ENCODE measurements at places on chromosomes 12 and 14. TPM values are rescaled to one million over a fixed set of nuclear protein-coding genes. Genes with fewer than 3 reads are reported as not detected.

DNA sequence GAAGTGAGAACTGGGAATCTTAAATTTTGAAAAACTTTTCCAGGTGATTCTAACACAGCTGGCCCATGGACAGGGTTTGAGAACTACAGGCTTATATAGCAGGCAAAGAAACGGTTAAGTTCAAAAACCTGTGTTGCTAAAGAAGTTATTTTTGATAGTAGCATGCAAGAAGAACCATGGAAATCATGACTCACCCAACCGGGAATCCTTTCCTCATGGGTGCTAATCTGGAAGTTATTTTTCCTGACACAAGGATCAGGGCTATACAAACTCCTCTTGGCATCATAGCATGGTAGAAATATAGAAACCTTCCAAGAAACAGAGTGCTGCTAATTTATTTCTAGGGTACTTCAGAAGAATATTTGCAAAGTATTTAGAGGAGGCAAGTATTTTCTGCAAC is 588.7 kb downstream of the CCER1 start:
- DNase-seq = no peak

DNA sequence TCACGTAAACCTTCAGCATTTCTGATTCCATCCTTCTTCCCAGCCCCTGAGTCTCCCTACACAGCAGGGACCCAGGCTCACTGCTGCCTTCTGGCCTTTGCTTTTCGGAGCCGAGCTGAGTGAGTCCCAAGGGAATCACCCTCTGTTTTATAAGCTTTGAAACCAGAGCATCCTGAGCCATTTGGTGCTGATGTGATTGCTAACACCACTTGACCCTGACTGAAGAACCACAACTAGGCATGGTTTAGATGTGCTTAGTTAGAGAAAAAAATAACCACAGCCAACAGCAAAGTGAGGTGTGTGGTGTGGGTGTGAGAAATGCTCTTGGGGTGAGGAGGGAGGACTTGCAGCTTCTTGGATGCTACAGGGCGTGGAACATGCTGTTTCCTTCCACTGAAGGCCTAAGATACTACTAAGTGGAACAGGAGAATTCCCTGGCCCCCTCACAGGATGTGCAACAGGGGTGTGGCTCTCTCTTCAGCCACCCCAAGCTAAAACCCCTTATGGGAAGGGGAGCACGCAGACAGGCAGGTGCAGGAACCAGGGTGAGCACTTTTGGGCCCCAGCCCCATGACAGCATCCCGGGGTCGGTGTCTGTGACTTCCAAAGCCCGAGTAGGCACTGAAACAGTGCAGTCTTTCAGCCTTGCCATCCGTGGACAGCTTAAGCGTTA is at the start of gene TC2N:
TC2N (minus strand) TSS at position 221 of the 673 bp plus-strand sequence. CDS start 53,767 bp downstream, outside the sequence.
- no peak for DNase-seq

DNA sequence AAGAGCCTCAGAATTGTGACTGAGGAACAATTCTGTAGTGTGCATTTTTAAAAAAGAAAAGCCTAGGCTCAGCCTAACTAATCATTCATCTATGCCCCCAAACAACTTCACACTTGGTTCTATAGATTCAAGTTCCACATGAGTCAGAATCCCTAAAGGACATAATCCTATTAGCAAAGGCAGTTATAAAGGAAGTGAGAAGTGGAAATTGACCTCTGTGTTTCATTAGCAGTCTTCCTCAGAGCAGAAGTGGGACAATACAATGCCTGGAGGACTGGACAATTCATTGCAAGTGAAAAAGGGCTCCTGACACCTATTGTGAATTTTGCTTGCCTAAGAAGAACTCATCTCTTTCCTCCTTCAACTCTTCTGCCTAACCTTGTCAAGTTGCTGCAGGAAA is 222.3 kb downstream of the PTPRO start:
- DNase-seq = no peak

DNA sequence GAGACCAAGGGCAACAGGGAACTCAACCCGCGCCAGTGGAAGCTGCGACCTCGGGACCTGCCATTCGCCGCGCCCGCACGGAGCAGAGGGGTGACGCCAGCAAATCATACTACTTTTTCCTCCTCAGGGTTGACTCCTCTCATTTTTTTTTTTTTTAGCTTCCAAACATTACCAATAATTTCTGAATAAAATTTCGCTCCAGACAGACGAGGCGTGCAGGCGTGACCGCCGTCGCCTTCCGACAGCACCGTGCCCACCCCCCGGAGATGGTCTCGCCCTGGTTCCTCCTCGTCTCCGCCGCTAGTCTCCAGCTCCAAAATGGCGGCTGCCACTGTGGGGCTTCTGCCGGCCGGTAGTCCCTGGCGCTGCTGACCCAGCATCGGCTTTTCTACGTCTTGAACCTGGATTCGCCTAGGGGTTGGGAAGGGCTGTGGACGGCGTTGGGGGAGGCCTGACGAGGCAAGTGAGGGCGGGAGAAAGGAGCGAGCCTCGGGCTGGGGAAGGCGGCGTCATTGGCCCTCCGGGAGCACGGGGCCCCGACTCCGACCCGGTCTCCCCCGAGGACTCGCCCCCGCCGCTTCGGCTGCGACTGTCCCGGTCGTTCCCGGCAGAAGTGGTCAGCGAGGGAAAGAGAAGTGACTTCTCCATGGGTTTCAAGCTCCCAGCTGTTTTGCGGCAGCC is at the start of the genes CPSF2 and NDUFB1:
CPSF2 (plus strand) TSS at position 300 of the 681 bp plus-strand sequence. CDS start 9,016 bp downstream, outside the sequence.
NDUFB1 (minus strand) TSS at position 37 of the 681 bp plus-strand sequence. CDS start 4,069 bp downstream, outside the sequence.
- DNase-seq = peak; percentile 43

DNA sequence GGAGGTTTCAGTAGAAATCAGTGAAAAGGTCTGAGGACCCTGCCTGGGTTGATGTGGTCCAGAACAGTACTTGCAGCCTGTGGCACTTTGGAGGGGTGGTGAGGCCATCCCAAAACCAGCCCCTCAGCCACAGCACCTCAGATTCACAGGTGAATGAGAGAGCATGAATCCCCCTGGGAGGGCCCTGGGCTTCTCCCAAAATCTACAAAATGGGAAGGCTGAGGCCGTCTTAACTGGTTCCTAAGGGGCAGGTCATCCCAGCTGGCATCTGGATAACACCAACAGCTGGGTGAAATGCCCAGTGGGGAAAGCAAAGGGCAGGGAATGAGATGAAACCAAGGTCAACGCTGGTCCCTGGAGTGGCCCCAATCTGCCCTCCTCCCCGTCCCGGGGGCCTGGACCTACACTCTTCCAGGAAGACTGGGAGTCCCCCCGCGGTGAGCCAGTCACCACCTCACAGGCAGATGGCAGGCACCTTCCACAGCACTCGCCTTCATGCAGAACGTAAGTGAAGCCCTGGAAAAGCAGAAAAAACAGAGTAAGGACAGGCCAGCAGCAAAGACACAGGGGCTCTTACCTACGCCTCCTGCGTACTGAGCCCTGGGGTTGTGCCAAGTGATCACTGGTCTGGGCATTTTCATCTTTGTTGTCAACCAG is 26.3 kb upstream of the ANO2 start:
- no peak for DNase-seq

DNA sequence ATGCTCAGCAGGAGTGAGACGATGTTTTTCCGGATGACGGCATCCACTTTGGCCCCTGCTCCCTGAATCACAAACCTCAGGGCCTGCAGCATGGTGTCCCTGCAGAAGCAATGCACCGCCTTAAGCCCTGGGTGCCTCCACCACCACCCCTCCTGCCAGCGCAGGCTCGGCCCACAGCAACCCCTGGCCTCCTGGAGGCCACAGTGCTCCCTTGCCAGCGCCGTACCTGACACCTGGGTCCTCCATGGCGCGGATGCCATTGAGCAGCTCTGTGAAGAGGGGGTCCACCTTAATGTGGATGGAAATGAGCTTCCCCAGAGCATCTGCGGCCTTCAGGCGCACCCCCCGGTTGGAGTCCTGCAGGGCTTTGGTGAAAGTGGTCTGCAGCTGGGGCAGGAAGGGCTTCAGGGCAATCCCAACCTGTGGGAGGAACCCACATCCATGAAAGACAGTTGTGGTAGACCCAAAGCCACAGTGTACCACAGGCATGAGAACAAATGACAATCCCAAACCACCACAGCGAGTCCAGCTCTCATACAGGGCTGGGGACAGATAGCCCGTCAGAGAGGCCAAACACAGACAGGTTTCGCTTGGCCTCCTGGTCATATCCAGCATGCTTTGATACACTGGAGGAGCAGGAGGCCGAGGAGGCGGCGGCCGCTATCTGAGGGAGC is 17.9 kb upstream of the RAB35 start:
- no peak for DNase-seq

- no peak for DNase-seq
Measured at GRCh38 chr14:104304451-104305351, 166.3 kb downstream of the KIF26A start.

GRCh38 chr12:101441461-101442224 is 33.5 kb upstream of the SPIC start:
- no peak for DNase-seq

DNA sequence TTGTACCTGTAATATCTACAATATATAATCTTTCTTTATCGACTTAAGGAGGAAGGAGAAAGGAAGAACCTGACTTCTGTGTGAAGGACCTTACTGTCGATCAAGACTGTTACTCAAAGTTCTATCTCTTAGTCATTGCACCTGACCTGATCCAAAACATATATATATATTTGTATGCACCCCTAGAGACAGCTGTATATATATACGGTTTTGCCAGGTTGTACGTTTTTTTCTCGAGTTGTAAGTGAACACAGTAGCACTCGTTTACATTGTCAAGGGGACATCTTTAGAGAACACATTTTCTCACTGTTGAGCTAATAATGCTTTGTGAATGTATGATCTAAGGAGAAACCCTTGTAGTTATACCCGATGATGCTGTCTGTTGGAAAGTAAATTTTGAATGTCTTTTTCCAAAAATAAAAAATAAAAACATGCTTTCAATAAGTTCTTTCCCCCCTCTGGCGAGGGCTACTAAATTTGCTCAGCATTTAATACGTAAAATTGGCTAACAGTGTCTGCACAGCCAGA is 536 bp upstream of the SLC35E3 start:
- no peak for DNase-seq

DNA sequence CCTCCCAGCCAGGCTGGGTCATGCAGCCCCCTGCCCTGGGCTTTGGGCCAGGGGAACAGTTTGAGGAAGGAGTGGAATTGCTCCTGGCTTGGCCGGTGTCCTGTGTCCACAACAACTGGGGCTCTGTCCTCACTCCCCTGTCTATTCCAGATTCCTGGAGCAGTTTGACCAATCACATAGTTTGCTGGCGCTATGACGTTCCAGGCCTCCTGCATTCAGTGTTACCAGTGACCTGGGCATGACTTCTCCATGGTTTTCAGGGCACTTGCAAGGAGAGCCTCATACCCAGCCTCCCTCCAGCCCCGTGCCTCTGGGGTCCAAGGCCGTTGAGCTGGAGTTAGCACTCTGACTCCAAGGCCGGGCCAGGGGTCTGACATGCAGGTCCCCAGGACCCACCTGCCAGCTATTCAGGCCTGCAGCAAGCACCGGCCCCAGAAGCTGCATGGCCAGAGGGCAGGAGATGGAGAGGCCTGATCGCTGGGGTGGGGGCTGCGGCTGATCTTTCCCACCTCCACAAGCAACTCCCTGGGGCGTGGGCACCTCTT is 34.2 kb downstream of the ISCA2 start:
- DNase-seq = no peak

DNA sequence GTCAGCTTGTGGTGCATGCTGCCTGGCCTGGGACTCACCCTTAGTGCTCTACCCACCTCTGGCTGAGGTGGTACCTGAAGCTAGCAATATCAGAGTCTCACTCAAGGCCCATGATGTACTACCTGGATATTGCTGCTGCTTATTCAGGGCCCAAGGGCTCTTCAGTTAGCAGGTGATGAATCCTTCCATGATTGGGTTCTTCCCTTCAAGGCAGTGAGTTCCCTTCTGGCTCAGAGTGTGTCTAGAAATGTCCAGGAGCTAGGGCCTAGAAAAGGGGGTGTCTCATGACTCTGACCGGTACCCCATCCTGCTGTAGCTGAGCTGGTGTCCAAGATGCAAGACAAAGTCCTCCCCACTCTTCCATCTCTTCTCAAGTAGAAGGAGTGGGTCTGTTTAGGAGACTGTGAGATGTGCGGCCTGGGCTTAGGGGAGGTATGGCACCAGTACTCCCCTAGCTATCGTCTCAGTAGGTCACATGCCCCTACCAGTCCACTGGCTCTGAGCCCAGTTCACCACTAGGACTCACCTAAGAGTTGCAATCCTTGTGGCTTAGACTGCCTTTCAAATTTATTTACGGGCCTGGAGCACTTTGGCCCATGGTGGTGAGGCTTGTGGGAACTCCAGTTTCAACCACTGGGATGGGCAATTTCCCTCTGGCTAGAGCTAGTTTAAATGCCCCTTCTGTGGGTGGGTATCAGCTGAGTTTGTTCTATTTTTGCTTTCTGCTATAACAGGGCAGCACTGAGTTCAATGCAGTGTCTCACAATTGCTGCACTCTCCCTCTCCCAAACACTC is 12.2 kb downstream of the PRORP start:
- DNase-seq = no peak

- no peak for DNase-seq
Measured at GRCh38 chr12:11581179-11581755, 68.2 kb upstream of the ETV6 start.

- no peak for DNase-seq
Measured at GRCh38 chr12:90683871-90684270, 271.1 kb downstream of the CCER1 start.

DNA sequence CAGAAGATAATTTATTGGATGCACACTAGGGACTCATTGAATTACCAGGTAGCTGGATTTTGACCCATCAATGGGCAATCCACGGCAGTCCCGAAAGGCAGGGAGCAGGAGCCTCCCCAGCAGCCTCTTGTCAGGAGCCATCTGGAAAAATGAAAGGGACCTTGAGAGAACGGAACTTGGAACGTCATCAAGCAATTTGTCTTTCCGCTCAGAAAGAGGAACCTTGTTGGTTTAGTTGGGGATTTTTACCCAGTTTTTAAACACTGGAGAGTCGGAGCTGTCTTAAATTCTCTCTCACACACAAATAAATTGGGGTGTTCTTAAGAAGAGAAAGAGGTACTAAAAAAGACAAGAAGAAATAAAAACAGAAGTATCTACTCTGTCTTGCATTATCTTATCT is 1351.7 kb upstream of the TMEM132C start:
- no peak for DNase-seq

- no peak for DNase-seq
Measured at GRCh38 chr14:22872033-22872832, 693 bp downstream of the LRP10 start.

- no peak for DNase-seq
Measured at GRCh38 chr12:53558631-53559030, 51.3 kb upstream of the NPFF start.

GRCh38 chr14:33444136-33444535 is 505.5 kb downstream of the NPAS3 start:
- no peak for DNase-seq

NAV3 gene
- 3.0 TPM for total RNA-seq

IQSEC3 gene
- 0.95 TPM for total RNA-seq

AQP2 gene
- not detected for total RNA-seq

VEZT gene
- total RNA-seq = 38.6 TPM
